A549 (cell line): ENCODE measurements at places on chromosomes 3 and 15. TPM values are rescaled to one million over a fixed set of nuclear protein-coding genes. Genes with fewer than 3 reads are reported as not detected.

USP50 gene
- polyA plus RNA-seq: 0.14 TPM in 1 of 3 replicates, not detected in the others

THPO gene
- polyA plus RNA-seq: not detected in 3 replicates

C3orf22 gene
- not detected in 3 replicates for polyA plus RNA-seq

FGF12 gene
- polyA plus RNA-seq: 0.57 to 0.88 TPM (median 0.63 TPM) in 3 replicates

ELL3 gene
- polyA plus RNA-seq: 1.4 to 1.7 TPM (median 1.5 TPM) in 3 replicates

RLBP1 gene
- not detected in 3 replicates for polyA plus RNA-seq
